Activated CD8-positive, alpha-beta T cell treated with anti-CD3 and anti-CD28 coated beads for 36 hours (primary cell): ENCODE measurements at places on chromosomes 2 and 18. TPM values are rescaled to one million over a fixed set of nuclear protein-coding genes. Genes with fewer than 3 reads are reported as not detected.

Gene LYPD6
- total RNA-seq = not detected

DNA sequence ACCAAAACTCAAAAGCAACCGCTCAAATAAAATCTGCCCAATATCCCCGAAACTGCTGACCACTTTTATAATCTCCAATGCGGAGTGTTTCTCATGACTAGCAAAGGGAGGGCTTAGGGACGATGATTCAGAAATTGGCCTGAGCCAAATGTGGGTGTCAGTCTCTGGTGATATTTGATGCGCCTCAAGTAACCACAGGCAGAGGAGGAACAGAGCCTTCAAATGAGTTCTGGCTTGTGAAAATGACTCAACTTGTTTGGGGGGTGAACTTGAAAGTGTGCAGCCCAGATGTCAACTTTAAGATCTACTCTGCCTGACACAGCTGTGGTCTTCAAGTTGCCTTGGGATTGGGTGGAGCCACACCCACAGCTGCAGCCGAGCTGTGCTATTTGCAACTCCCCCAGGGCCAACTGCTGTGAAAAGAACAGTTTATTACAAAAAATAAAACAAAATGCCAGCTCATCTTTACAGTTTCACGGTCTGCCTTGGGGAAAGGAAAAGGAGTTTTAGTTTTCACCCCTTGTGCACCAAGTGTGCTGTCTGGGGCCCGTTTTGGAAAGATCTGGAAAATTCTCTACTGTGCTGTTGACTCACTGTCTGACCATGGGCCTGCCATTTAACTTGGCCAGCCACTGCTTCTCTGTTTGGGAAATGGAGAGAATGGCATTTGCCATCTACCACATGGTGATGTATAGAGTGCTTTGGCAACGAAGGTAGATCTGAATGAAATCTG lies 222.1 kb downstream of the MTX2 start:
- no peaks in the 10 kb centered on the region for H3K36me3 ChIP-seq
- no peak overlapping the region for H3K4me3 ChIP-seq
- H3K27ac ChIP-seq = no peak overlapping the region
- H3K4me1 ChIP-seq = peaks cover 9% of the 10 kb centered on the region
- DNase-seq = peak; percentile 80

- peak overlapping the region; percentile 97 for H3K27ac ChIP-seq
- peak overlapping the region; percentile 79 for H3K4me3 ChIP-seq
- no peaks in the 10 kb centered on the region for H3K27me3 ChIP-seq
- DNase-seq = no peak
Measured at GRCh38 chr2:29013057-29013780, 32.1 kb downstream of the TOGARAM2 start.

DNA sequence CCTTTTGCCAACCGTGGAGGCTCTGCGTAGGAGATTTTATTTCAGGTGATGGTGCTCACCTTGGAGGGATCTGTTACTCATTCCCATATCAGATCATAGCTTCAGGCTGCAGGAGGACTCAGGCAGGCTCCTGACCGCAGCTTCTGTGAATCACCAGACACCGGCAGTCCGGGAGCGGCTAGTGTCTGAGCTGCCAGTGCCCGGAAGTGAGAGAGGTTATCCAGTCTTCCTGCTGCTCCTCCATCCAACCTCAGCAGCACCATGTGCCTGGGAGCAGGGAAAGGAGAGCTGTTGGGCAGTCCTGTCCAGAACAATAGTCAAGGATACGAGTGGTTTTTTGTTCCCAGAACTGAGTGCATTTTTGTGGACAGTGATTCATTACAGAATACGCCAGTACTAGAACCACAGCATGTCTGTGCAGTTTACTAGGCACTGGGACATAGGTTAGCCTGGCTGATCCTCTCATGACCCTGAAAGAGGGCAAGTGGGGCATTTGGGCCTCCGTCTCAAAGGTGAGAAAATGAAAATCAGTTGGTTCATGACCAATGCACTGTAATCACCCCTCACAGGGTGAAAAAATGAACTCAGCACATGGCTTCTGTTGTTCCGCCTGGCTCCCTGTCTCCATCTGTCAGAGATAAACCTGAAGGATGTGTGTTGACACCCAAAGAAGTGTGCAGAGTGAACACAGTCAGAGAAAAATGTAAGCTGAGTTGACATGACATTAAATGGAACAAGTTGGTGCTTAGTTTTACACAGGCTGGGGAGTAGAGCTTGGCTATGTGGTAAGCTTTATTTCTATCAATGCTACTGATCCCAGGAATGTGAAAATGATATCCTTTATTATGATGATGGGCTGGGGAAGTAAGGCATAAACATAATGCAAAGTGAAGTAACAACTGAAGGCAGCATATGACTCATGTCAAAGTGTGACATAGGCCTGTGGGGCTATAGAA lies 12.2 kb downstream of the FHOD3 start:
- no peak overlapping the region for H3K27ac ChIP-seq
- H3K4me3 ChIP-seq = no peak overlapping the region
- H3K4me1 ChIP-seq = no peaks in the 10 kb centered on the region
- no peaks in the 10 kb centered on the region for H3K36me3 ChIP-seq
- no peak for DNase-seq
- peaks cover 23% of the 10 kb centered on the region for H3K27me3 ChIP-seq

GRCh38 chr18:23458830-23459529 lies 5.9 kb downstream of the RIOK3 start:
- no peak for DNase-seq
- peaks cover 43% of the 10 kb centered on the region for H3K36me3 ChIP-seq
- no peak overlapping the region for H3K4me3 ChIP-seq
- peaks cover 55% of the 10 kb centered on the region for H3K4me1 ChIP-seq
- no peaks in the 10 kb centered on the region for H3K27me3 ChIP-seq

GRCh38 chr18:43919551-43919950 lies 642.3 kb upstream of the SYT4 start:
- H3K27me3 ChIP-seq = no peaks in the 10 kb centered on the region
- H3K27ac ChIP-seq = no peak overlapping the region

- DNase-seq = no peak
- no peak overlapping the region for H3K4me3 ChIP-seq
- H3K27me3 ChIP-seq = no peaks in the 10 kb centered on the region
- peaks cover 7% of the 10 kb centered on the region for H3K4me1 ChIP-seq
- no peak overlapping the region for H3K27ac ChIP-seq
- H3K36me3 ChIP-seq = no peaks in the 10 kb centered on the region
Measured at GRCh38 chr2:231360401-231360800, 35.1 kb upstream of the B3GNT7 start.

- no peaks in the 10 kb centered on the region for H3K4me1 ChIP-seq
- no peak for DNase-seq
- H3K36me3 ChIP-seq = no peaks in the 10 kb centered on the region
- H3K4me3 ChIP-seq = no peak overlapping the region
Measured at GRCh38 chr2:194867328-194867727, 789.7 kb upstream of the SLC39A10 start.

DNA sequence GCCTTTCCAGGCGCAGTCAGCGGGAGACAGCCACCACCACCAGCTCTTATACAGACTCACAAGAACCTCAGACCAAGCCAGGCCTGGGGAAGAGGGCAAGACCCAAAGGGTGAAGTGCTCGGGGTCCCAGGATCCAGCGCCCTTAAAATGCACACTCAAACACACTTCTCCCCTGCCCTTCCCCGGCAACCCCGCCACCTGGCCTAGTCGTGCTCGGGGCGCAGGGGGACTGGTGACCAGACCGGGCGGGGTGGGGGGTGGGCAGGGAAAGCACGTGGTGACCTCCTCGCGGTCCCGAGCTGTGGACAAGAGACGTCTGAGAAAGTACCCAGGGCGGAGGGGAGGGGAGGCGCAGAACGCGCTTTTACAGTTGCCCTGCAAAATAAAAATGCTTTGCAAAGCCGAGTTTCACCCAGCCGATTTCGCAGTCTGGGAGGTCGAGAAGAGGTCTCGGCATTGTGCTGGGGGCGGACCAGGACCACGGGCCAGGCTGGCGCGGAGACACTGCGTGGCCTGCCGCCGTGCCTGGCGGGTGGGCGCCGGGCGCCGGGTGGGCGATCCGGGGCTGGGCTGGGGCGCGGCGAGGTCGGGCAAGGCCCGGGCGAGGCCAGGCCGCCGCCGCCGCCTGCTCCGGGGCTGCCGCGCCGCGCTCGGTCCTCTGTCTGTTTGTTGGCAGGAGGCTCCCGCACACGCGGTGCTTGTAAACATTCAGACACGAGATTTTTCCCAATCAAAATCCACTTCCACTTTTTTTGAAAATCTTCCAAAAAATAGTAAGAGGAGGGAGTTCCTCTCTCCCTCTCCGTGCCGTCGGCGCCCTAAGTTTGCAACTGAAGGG lies 2.0 kb downstream of the BCL11A start:
- no peak overlapping the region for H3K27ac ChIP-seq
- H3K36me3 ChIP-seq = no peaks in the 10 kb centered on the region
- peaks cover 32% of the 10 kb centered on the region for H3K4me1 ChIP-seq

- no peaks in the 10 kb centered on the region for H3K27me3 ChIP-seq
- DNase-seq = no peak
- no peaks in the 10 kb centered on the region for H3K4me1 ChIP-seq
- H3K36me3 ChIP-seq = no peaks in the 10 kb centered on the region
Measured at GRCh38 chr2:209565896-209566582, 142.2 kb downstream of the MAP2 start.

DNA sequence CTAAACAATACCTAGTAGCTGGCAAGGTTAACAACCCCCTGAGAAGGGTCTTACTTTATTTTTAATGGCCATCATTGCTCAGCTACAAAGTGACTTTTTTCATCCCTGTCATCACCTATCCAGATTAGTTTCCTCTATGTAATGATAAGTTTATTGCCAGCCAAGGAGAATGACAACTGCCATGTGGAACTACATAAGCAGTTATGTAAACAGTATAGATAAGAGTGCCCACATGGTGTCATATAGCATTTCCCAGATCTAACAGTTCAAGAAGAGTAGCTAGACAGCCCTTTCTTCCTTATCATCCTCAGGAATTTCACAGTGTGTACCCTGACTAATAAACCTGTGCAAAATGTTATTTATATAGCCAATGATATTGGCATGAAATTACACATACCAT lies 240.2 kb upstream of the PIK3C3 start:
- H3K4me3 ChIP-seq = no peak overlapping the region
- no peak overlapping the region for H3K27ac ChIP-seq
- no peaks in the 10 kb centered on the region for H3K4me1 ChIP-seq
- H3K36me3 ChIP-seq = no peaks in the 10 kb centered on the region
- no peak for DNase-seq
